Body of pancreas (tissue), 4 donors: ENCODE measurements at places on chromosomes 7 and 10. TPM values are rescaled to one million over a fixed set of nuclear protein-coding genes. Genes with fewer than 3 reads are reported as not detected.

SLC18A3 gene
- not detected for total RNA-seq

HPS1 gene
- 53.7 TPM for total RNA-seq

GJD4 gene
- total RNA-seq = not detected

ZKSCAN5 gene
- total RNA-seq = 3.3 TPM

BRI3 gene
- 29.0 TPM for total RNA-seq

PRF1 gene
- total RNA-seq = 2.1 TPM

CNNM1 gene
- 1.6 TPM for total RNA-seq

IKZF1 gene
- 16.5 TPM for total RNA-seq

NRCAM gene
- 39.4 TPM for total RNA-seq

EBF3 gene
- 4.6 TPM for total RNA-seq

EVX1 gene
- not detected for total RNA-seq
